ENCODE measurements at places on chromosomes 12 and 14.

GRCh38 chr14:104932676-104933631 is 8.3 kb downstream of the PLD4 start:
- H3K27me3 ChIP-seq = no peaks in the 10 kb centered on the region
- peak overlapping the region; percentile 52 for H3K4me3 ChIP-seq
- no peaks in the 10 kb centered on the region for H3K36me3 ChIP-seq
- peak overlapping the region; percentile 55 for H3K27ac ChIP-seq

GRCh38 chr12:94305130-94305957 is 154.3 kb downstream of the CEP83 start:
- DNase-seq = no peak
- H3K4me1 ChIP-seq = peaks cover 27% of the 10 kb centered on the region
- H3K4me3 ChIP-seq = no peak overlapping the region
- no peaks in the 10 kb centered on the region for H3K27me3 ChIP-seq
- no peaks in the 10 kb centered on the region for H3K36me3 ChIP-seq

- no peak for DNase-seq
- H3K36me3 ChIP-seq = no peaks in the 10 kb centered on the region
- no peak overlapping the region for H3K4me3 ChIP-seq
- no peak overlapping the region for H3K27ac ChIP-seq
Observed at GRCh38 chr14:86357119-86357518, 827.2 kb downstream of the FLRT2 start.

- H3K4me3 ChIP-seq = no peak overlapping the region
- H3K27ac ChIP-seq = no peak overlapping the region
- peaks cover 35% of the 10 kb centered on the region for H3K4me1 ChIP-seq
- H3K36me3 ChIP-seq = no peaks in the 10 kb centered on the region
- no peaks in the 10 kb centered on the region for H3K27me3 ChIP-seq
Observed at GRCh38 chr14:68320495-68320894, 472.4 kb downstream of the ZFP36L1 start.

DNA sequence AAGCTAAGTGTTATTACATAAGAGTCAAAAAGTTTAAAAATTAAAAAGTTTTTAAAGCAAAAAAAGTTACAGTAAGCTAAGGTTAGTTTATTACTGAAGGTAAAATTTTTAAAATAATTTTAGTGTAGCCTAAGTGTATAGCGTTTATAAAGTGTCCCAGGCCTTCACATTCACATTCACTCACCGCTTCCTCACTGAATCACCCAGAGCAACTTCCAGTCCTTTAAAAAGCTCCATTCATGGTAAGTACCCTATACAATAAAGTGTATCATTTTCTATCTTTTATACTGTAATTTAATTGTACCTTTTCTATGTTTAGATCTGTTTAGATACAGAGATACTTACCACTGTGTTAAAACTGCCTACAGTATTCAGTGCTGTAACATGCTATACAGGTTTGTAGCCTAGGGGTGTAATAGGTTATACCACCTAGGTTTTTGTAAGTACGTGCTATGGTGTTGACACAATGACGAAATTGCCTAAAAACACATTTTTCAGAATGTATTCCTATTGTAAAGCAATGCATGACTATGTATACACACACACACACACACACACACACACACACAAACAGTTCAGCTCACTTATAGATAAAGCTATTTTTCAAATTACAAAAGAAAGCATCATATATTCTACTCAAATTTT is 3.7 kb downstream of the CLEC14A start:
- H3K27me3 ChIP-seq = peaks cover 3% of the 10 kb centered on the region
- H3K4me1 ChIP-seq = no peaks in the 10 kb centered on the region
- DNase-seq = no peak
- H3K4me3 ChIP-seq = no peak overlapping the region

DNA sequence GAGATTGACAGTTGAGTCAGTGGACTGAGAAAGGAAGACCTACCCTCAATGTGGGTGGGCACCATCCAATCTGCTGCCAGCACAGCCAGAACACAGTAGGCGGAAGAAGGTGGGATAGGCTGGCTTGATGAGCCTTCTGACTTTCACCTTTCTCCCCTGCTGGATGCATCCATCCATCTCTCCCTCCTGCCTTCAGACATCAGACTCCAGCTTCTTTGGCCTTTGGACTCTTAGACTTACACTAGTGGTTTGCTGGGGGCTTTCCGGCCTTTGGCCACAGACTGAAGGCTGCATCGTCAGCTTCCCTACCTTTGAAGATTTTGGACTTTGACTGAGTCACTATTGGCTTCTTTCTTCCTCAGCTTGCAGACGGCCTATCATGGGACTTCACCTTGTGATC is 456.5 kb upstream of the MIS18BP1 start:
- H3K36me3 ChIP-seq = no peaks in the 10 kb centered on the region
- no peak overlapping the region for H3K27ac ChIP-seq
- no peak overlapping the region for H3K4me3 ChIP-seq
- H3K4me1 ChIP-seq = peaks cover 8% of the 10 kb centered on the region
- H3K27me3 ChIP-seq = no peaks in the 10 kb centered on the region

DNA sequence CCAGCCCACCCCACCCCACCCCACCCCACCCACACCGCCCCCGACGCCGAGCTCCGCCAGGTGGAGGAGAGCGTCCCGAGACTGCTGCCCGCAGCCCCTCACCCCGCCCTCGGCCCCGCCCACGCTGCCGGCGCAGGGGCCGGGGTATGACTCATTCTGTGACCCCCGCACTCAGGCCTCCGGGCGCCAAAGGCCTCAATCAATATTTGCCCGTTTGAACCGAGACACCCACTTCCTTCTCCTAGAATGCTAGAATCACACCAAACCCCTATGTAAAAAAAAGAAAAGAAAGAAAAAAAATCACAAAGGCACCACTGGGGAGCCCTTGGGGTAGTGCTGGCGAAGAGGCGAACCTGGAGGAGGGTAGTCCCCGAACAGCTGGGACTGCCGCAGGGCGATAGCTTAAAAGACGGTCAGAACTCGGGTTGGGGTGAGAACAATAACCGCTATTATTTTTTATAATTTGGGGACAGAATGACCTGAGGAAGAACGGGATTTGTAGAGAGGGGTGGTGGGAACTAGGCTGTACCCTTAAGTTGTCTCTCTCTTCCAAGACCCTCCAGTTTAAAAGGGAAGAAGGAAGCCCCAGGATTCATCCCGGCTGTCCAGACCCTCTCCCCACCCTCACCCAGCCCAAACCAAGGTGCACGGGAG is 894 bp downstream of the KRT8 start:
- peaks cover 18% of the 10 kb centered on the region for H3K36me3 ChIP-seq
- H3K4me3 ChIP-seq = peak overlapping the region; percentile 54
- peak overlapping the region; percentile 97 for H3K27ac ChIP-seq
- peak; percentile 78 for DNase-seq

- no peak overlapping the region for H3K27ac ChIP-seq
- H3K4me3 ChIP-seq = no peak overlapping the region
- H3K4me1 ChIP-seq = peaks cover 16% of the 10 kb centered on the region
Observed at GRCh38 chr14:57274551-57274950, 5.8 kb downstream of the AP5M1 start.

DNA sequence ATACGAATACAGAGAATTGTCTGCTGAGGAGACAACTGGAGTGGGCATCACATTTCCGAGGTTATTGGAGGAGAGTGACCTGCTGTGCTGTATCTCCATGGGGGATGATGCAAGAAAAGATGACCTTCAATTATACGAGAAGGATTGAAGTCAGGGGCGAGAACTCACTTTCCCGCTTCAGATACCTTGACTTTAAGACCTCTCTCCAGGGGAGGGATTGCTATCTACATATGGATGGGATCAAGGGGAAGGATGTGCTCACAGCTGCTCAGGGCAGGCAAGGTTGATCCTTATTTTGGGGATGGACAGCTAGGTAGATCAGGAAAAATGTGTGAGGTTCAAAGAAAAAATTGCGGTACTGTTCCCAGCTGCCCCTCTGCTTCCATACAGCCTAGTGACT is 24.4 kb downstream of the NEUROD4 start:
- no peaks in the 10 kb centered on the region for H3K27me3 ChIP-seq
- H3K4me1 ChIP-seq = no peaks in the 10 kb centered on the region
- H3K36me3 ChIP-seq = no peaks in the 10 kb centered on the region
- no peak for DNase-seq

DNA sequence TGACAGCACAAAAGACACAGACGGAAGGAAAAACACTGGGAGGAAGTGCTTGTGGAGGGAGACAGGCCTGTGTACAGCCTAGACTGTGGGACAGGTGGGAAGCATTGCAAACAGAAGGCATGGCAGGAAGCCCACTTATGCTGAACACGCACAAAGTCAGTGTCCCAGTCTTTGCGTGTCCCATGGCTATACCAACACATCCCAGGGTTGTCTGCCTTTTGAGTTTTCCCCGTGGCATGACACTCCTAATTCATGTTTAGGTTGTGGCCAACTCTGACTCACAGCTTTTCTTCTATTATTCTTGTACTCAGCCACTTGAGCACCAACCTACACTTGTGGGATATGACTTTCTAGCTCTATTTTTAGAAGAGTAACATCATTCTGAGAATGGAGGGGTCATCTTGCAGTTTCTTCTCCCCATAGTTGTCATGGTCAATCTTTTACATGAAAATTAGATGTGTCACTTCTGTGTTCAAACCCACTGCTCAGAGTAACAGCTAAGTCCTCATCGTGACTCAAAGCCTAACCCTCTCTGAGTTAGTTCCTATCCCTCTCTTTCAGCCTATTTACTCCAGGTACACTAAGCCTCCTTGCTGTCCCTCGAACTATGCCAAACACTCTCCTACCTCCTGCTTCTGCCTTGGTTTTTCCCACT is 27.5 kb upstream of the JPH4 start:
- no peak for DNase-seq
- no peaks in the 10 kb centered on the region for H3K4me1 ChIP-seq
- no peaks in the 10 kb centered on the region for H3K27me3 ChIP-seq
- H3K27ac ChIP-seq = no peak overlapping the region
- H3K4me3 ChIP-seq = no peak overlapping the region
- no peaks in the 10 kb centered on the region for H3K36me3 ChIP-seq

GRCh38 chr12:109764123-109764522 is 50.5 kb downstream of the FAM222A start:
- H3K27me3 ChIP-seq = no peaks in the 10 kb centered on the region
- H3K4me1 ChIP-seq = no peaks in the 10 kb centered on the region
- no peak overlapping the region for H3K4me3 ChIP-seq
- DNase-seq = no peak

GRCh38 chr12:4448371-4448940 is 2.8 kb upstream of the FGF6 start:
- H3K36me3 ChIP-seq = no peaks in the 10 kb centered on the region
- no peak overlapping the region for H3K4me3 ChIP-seq
- no peaks in the 10 kb centered on the region for H3K4me1 ChIP-seq
- no peak overlapping the region for H3K27ac ChIP-seq

GRCh38 chr12:115000038-115000437 is 316.1 kb upstream of the TBX3 start:
- no peaks in the 10 kb centered on the region for H3K36me3 ChIP-seq
- DNase-seq = no peak
- H3K27ac ChIP-seq = no peak overlapping the region
- H3K27me3 ChIP-seq = no peaks in the 10 kb centered on the region
- peaks cover 6% of the 10 kb centered on the region for H3K4me1 ChIP-seq
- H3K4me3 ChIP-seq = no peak overlapping the region

- no peaks in the 10 kb centered on the region for H3K27me3 ChIP-seq
- H3K36me3 ChIP-seq = no peaks in the 10 kb centered on the region
- no peak overlapping the region for H3K27ac ChIP-seq
- H3K4me1 ChIP-seq = no peaks in the 10 kb centered on the region
- no peak for DNase-seq
Observed at GRCh38 chr14:104249089-104249488, 110.7 kb downstream of the KIF26A start.

DNA sequence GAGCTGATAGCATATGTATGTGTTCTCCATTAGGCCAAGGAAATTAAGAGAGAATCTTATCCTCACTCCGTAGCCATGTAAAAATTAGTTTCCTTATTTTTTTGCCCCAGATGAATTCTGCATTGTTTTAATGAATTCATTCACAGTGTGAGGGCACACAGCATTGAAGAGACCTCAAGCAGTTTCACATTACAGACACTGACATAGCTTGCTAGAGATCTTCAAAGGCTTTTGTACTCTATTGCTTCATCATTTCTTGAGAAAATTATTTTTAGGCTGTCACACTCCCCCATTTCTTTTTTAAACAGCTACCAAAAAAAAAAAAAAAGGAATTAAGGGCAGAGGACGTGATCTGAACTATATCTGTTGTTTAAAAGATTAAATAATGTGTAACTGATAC is 251.1 kb downstream of the BCAT1 start:
- no peaks in the 10 kb centered on the region for H3K27me3 ChIP-seq
- no peaks in the 10 kb centered on the region for H3K4me1 ChIP-seq
- H3K27ac ChIP-seq = no peak overlapping the region
- DNase-seq = no peak
